Stimulated activated CD4-positive, alpha-beta T cell treated with anti-CD3 and anti-CD28 coated beads, Interleukin-4, amount 100 ng/mL, for 48 hours (primary cell): ENCODE measurements at places on chromosomes 1 and 21.

GRCh38 chr1:41009466-41009865, 12.1 kb downstream of the SLFNL1 start:
- DNase-seq = no peak

- no peak for DNase-seq
These were observed 67.3 kb downstream of the SLC9A1 start for GRCh38 chr1:27087371-27088220.

DNA sequence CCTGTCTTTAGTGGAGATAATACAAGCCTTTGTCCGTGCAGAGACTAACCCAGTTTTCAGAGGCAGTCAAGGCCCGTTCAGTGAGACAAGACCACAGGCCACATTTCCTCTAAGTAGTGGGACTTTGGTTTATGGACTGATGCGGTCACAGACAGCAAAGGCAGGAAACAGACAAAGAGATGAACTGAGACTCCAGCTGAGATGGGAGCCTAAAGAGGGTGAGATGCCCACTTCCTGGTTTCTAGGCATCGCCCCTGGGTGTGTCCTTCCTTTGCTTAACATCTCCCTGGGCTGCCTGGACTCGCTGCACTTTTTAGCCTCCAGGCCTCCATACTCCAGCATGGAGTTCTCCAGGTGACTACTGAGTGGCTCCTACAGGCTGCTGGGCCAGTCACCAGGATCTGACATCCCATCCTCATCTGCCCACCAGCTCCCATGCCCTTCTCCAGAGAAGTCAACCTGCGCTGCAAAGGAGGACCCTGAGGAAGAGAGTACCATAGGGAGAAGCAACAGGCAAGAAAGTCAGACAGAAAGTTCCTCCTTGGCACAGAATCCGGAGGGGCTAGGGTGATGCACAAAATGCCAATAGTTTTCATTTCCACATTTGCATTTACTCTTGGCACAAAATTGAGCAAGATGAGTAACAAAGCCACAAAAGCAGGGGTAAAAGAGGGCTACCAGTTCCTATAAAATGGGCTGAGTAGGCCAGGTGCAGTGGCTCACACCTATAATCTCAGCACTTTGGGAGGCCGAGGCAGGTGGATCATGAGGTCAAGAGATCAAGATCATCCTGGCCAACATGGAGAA, 15.1 kb downstream of the THEMIS2 start:
- DNase-seq = no peak

GRCh38 chr1:198676253-198676652, 37.4 kb downstream of the PTPRC start:
- DNase-seq = no peak

- DNase-seq = peak; percentile 78
These were observed 123.9 kb upstream of the VAMP3 start for GRCh38 chr1:7646981-7647901.

- DNase-seq = no peak
These were observed 37.6 kb downstream of the RUNX3 start for GRCh38 chr1:24892188-24893153.

- no peak for DNase-seq
These were observed 43.3 kb downstream of the IARS2 start for GRCh38 chr1:220137019-220137786.

DNA sequence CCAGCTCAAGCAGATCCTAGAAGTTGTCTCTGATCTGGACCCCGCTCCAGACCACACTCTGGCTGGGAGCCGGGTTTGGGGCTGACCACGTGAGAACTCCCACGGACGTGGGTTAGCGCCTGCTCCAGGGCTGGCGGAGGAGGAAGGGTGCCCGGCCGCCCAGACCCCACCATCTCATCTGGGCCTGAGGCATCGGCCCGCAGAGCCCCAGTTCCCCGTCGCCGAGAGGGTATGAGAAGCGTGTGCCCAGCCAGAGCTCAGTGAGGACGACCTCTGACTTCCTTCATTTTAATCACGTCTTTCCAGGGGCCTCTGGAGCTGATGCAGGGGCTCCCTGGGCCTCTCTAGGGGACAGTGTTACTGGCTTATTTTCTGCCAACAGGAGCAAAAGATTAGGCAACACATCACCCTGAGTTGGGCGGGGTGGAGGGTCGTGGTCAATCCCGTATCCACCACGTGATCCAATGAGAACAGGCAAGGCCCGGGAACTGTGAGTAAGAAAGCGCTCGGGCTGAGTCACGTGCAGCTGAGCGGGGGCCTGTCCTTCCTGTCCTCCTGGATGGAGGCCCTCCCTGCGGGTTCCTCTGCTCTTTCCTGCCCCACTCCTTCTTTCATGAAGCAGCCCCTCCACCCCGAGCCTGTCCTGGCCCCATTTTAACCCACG, 81.1 kb downstream of the SIK1 start:
- no peak for DNase-seq

GRCh38 chr1:33267468-33268205, 11.3 kb downstream of the ZNF362 start:
- DNase-seq = no peak

DNA sequence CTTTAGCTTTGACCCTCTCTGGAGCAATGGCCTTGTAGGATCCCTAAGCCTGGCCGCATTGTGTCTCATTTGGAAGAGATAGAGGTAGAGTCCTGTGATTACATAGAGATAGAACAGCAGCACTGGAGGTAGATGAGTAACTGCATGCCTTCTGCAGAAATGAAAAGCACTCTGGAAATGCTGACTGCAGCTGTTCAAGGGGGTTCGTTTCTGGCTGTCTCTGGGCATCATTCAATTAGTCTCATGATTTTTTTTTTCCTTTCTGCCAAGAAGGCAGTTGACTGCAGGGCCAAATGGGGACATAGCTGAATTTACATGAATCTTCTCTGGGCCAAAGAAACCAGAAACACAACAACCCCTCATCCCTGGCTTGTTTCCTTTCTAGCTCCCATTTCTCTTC, 28.1 kb upstream of the SNX27 start:
- no peak for DNase-seq

DNA sequence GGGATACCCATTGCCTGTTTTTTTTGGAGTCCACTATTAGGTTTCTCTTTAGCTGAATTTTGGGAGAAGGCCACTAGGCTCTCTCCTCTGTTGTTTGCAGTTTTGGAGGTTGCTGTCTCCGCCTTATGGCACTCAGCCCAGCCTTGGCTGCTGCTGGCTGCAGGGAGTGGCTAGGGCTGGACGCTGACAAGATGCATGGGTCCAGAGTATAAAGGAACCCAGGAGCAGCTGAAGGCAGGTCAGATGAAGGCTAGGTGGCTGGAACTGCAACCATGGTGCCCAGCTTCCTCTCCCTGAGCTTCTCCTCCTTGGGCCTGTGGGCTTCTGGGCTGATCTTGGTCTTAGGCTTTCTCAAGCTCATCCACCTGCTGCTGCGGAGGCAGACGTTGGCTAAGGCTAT, at the start of gene CYP4B1:
Gene CYP4B1, plus strand, starts transcription at position 237 of the 400 bp plus-strand sequence. Its CDS starts 36 bp downstream, at position 273.
- DNase-seq = no peak
